Bronchial smooth muscle cell (primary cell): ENCODE measurements at places on chromosomes 2 and 18. TPM values are rescaled to one million over a fixed set of nuclear protein-coding genes. Genes with fewer than 3 reads are reported as not detected.

RESP18 gene
- not detected in 2 replicates for total RNA-seq

ZBTB7C gene
- total RNA-seq: under 0.01 TPM in 1 of 2 replicates, not detected in the other

RTKN gene
- 17.8 and 18.1 TPM in 2 replicates for total RNA-seq

SCN2A gene
- total RNA-seq: 3.3 and 10.9 TPM in 2 replicates

DNAH7 gene
- total RNA-seq: 0.94 and 1.6 TPM in 2 replicates

NAB1 gene
- total RNA-seq: 35.3 and 49.8 TPM in 2 replicates

CRYGC gene
- not detected in 2 replicates for total RNA-seq

RBM43 gene
- 7.7 and 11.0 TPM in 2 replicates for total RNA-seq

PPIL3 gene
- 66.5 and 67.0 TPM in 2 replicates for total RNA-seq

SPATA3 gene
- not detected in 2 replicates for total RNA-seq

GALNT5 gene
- 30.1 and 160 TPM in 2 replicates for total RNA-seq

GALR1 gene
- total RNA-seq: not detected in 2 replicates

SP9 gene
- not detected in 2 replicates for total RNA-seq

FZD7 gene
- total RNA-seq: 30.3 and 71.2 TPM in 2 replicates

NTSR2 gene
- total RNA-seq: under 0.01 TPM in 1 of 2 replicates, not detected in the other

POU3F3 gene
- not detected in 2 replicates for total RNA-seq

DES gene
- total RNA-seq: 2.4 and 2.7 TPM in 2 replicates

BOD1L2 gene
- not detected in 2 replicates for total RNA-seq

RGPD4 gene
- total RNA-seq: not detected in 2 replicates

PSMA8 gene
- not detected in 2 replicates for total RNA-seq

ANO7 gene
- total RNA-seq: 0.09 and 0.63 TPM in 2 replicates

TBR1 gene
- total RNA-seq: not detected in 2 replicates

CTNNA2 gene
- total RNA-seq: not detected in 2 replicates

ZNF804A gene
- 0.86 and 4.7 TPM in 2 replicates for total RNA-seq

SUPT7L gene
- total RNA-seq: 14.2 and 22.8 TPM in 2 replicates

CCDC121 gene
- 1.7 and 3.0 TPM in 2 replicates for total RNA-seq

UGT1A5 gene
- not detected in 2 replicates for total RNA-seq
